ENCODE measurements at places on chromosomes 1 and 21.

DNA sequence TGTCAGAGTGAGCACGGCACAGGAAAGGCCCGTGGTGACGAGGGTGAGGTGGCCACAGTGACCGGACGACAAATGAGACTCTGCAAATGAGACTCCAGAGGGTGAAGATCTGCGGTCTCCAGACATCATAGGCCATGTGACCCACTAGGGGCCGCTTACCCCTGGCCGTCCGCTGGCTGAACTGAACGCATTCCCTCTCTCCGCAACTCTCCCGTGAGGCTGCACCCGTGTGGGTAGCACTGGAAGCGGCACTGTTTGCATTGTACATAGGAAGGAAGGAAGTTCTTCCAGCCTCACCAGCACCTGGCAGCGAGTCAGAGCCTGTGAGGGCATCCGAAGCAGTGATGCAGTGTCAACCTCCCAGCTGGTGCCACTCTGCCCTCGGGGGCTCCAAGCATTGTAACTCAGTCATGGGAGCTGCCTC, 23.6 kb upstream of the SPSB1 start:
- DNase-seq = no peak

DNA sequence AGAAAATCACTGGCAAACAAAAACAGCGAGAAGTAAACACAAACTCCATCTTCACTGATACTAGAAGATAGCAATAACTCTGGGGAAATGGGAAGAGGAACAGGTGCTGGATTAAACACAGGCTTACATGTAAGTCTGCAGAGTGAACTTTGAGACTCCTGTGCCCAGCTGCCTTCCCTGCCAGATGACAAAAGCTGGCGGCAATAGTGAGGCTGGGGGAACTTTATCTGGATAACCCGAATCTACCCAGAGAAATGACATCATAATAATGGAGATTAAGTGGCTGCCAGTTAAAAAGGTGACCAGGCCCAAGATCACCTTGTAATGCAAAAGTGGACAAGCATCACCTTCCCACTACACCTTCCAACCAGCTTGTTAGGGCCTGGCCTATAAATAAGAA, 184.5 kb downstream of the CHRM3 start:
- DNase-seq = no peak

GRCh38 chr1:2044510-2045319, 5.5 kb upstream of the PRKCZ start:
- peak; percentile 83 for DNase-seq

- DNase-seq = no peak
These were observed 142.3 kb upstream of the ZC3H11B start for GRCh38 chr1:219755234-219755633.

DNA sequence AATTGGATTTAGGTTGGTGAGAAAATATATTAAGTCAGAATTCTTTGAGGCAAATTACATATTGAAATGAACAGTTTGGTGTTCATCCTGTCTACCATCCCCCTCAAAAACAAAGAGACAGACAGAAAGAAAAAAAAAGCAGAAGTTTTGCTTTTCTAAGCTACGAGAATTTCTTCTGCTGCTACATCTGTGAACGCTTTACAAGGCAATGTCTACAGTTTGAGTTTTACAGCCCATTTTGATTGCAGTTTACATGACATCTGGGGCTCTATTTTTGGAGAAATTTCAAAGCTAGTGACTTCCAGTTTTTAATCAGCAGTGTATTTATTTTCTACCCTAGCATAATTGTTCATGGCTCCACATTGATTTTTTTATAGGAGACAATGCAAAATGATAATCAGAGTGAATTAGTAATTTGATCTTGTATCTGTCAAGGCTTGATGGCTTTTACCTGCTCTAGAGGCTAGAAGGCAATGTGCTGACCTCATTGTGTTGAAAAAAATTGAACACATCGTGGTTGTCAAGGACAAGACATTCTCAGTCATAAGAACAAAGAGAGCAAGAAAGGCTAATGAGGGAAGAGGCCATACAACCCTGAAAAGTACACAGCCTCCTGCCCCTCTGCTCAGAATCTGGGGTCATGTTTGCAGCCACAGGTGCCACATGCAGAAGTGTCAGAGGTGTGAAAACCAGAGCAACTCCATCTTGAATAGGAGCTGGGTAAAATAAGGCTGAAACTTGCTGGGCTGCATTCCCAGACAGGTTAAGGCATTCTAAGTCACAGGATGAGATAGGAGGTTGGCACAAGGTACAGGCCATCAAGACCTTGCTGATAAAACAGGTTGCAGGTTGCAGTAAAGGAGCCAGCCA, 201.0 kb upstream of the CAMK1G start:
- no peak for DNase-seq

GRCh38 chr1:185487936-185488335, 170.9 kb upstream of the IVNS1ABP start:
- no peak for DNase-seq

- no peak for DNase-seq
These were observed 291.3 kb upstream of the PLXNA2 start for GRCh38 chr1:208535511-208535910.

GRCh38 chr1:207145401-207146058, 41.5 kb downstream of the C4BPA start:
- DNase-seq = no peak

GRCh38 chr1:20496241-20496661, 10.2 kb upstream of the CAMK2N1 start:
- DNase-seq = no peak

DNA sequence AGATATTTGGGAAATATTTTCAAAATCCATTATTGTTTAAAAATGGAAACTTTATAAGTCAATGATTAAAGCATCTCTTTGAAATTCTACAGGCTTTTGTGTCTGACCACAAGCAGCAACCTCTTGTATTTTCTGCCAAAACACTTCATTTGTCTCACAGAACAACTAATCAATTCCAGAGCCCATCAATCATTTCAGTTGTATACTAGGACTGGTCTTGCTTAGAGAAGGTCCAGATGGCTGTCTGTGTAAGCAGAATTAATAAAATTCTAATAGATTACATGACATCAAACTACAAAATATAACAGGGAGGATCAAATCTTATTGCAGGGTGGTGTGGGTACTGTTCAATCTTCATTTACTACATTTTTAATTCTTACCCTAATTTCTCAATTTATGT, 76.4 kb downstream of the ACBD6 start:
- no peak for DNase-seq

DNA sequence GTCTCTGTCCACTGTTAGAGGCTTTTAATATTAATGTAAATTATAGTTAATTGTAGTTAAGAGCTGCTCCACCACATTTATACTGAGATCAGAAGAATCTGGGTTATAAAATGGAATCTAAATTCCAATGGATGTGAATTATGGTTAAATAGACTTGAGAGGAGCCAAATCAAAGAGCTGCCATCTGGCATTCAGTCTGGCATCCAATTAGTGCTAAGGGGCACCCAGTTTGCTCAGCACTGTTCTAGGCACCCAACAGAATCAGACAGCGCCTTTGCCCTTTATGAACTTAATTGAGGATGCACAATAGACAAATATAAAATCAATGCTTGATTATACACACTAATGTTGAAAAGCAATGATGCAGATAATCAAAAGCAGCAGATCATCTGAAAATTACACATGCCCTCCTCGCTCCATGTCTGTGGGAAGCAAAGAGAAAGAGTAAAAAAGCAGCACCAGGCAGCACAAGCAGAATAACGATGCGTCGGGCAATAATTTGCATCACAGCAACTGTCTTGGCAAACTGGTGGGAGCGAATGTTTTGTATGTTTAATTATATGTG, 310.1 kb downstream of the BRINP2 start:
- no peak for DNase-seq

- DNase-seq = no peak
These were observed 24.3 kb upstream of the TTLL10 start for GRCh38 chr1:1149416-1149815.

GRCh38 chr1:47696404-47696736, 258.5 kb downstream of the FOXD2 start:
- no peak for DNase-seq
